HEK293T (cell line): ENCODE measurements at places on chromosomes 4 and X.

DNA sequence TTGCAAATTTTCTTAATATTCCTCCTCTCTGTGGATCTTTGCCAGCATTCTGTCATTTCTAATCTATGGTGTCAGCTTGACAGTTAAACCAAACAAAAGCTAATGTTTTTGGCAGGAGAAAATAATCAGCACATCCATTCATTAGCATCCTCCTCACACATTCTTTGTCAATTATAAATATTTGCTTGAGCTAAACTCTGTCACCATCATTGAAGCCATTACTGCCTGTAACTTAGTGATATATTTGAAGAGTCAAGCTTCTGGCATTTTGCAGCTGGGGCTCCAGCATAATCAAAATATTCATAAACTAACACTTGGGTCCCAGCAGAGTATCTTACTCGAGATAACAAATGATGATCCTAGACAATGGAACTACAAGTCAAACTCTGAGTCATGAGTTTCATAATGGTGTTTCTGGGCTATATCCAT is 126.1 kb downstream of the EIF4E start:
- no peak for DNase-seq

DNA sequence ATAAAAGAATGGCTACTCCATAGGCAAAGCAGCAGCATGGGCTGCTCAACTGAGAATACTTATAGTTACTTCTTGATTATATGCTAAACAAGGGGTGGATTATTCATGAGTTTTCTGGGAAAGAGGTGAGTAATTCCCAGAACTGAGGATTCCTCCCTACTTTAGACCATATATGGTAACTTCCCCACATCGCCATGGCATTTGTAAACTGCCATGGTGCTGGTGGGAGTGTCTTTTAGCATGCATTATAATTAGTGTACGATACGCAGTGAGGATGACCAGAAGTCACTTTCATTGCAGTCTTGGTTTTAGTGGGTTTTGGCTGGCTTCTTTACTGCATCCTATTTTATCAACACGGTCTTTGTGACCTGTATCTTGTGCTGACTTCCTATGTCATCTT is 141.5 kb downstream of the MAGEB17 start:
- no peak for DNase-seq

- DNase-seq, result no peak
These were observed 8.4 kb downstream of the N4BP2 start for GRCh38 chr4:40065010-40065409.

DNA sequence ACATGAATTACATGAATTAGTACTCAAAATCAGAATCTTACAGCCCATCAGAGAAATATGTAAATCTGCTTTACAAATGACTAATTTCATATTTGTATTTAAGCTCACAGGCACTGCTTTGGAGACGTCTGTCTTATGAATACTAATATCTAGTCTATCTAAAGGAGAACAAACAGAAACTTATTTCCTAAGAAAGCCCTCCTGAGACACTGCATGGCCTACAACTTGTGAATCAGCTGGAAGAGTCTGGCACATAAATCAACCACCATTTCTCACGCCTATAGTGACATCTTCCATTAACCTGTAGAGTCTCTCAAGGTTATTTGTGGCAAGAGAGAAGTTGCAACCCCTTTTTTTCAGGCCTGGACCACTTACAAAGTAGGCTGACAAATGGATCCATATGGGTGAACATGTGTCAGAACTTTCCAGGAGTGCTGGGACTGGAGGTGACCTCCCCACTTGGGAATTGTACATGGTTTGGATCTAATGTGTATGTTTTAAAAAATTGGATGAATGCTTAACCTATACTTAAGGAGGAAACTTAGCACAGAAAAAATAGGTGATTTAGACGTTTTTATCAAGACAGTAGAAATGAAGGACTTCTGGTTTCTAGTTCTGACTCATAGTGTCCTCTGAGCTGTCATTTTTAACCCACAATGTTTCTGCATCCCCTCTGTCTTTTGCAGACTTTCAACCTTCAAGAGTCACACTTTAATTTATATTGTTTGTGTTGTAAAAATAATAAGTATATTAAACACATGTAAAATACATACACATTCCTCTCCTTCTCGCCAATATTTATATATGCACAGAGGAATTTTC is 83.2 kb upstream of the ARHGAP24 start:
- no peak for DNase-seq

DNA sequence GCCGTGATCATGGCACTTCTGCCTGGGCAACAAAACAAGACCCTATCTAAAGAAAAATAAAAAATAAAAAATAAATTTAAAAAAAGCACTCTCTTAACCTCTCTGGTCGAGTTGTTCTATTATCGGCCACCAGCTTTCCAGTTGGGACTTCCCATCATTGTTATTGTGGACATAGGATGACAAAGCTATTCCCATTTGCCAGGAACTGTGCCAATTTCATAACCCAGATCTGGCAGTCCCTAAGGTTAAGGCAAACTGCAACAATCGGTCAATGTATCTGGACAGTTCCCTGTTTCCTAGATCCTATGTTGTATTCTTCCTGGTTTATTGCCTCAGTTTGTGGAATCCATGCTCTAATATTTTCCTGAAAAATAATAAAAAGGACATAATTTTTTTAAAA is 17.8 kb upstream of the ANXA5 start:
- DNase-seq, result no peak

GRCh38 chr4:185874516-185875230 is 62.7 kb upstream of the SORBS2 start:
- DNase-seq, result no peak

DNA sequence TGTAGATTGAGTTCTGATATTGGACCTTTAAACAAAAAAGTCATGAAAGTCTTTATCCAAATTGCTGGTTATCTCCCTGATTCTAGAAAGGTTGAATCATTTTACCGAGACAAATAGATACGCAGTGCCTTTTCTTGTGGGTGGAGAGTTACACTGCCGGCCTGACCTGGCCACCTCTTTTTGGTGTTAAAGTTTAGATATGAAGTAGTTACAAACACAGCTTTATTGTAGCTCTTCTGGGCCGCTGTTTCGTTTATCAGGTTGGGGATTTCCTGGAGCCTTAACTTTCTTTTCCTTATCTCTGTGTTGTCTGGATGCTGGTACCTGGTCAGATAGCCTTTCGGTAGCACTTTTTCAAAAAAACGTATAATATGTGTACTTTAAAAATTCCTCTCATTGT is 31.0 kb downstream of the FNIP2 start:
- DNase-seq, result no peak

DNA sequence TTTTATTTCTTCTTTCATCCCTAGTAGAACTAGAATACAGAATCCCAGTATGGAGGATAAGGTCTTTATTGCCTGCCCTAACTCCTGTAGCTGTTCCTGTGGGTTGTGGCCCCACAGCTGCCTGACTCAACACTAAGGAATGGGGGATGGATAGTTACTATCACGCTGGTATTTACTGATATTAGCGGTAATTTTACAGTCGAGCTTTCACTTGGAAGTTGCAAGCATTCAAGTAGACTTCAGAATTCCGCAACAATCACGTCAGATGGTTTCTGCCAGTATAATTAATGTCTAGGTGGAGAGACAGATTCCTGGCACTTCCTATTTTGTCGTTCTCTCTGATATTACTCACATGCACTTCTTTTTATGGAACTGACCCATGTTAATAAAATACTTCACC is 489.8 kb downstream of the PABPC4L start:
- DNase-seq, result no peak

DNA sequence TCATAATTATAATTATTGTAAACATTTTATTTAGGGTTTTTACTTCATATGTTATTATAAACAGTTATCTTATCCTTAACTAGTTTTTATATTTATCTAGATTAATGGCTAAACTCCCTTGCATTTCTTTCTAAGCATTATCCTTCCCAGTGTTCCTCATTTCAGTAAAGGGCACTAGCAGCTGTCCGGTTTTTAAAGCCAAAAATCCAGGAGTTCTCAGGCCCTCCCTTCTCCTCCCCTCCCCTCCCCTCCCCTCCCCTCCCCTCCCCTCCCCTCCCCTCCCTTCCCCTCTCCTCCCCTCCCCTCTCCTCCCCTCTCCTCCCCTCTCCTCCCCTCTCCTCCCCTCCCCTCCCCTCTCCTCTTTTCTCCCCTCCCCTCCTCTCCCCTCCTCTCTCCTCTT is 58.9 kb downstream of the FBXO8 start:
- DNase-seq, result no peak

DNA sequence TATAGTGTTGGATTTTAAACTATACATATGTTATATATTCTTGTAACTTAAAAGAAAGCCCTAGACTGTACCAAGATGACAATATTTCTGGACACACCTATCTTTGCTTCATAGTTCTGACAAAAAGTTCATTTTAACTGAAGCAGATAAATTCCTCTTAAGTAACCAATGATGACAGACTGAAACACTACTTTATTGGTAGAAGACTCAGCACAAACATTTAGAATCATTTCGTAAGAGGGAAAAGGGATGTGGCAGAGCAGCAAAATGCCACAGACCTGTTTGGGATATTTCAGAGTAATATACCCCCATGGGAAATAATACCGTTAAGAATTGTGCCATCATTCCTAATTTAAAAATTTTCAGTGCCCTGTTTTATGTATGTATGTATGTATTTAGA is 56.2 kb downstream of the APOO start:
- DNase-seq, result no peak

- no peak for DNase-seq
These were observed 841.9 kb downstream of the PCDH18 start for GRCh38 chr4:136690360-136690759.

DNA sequence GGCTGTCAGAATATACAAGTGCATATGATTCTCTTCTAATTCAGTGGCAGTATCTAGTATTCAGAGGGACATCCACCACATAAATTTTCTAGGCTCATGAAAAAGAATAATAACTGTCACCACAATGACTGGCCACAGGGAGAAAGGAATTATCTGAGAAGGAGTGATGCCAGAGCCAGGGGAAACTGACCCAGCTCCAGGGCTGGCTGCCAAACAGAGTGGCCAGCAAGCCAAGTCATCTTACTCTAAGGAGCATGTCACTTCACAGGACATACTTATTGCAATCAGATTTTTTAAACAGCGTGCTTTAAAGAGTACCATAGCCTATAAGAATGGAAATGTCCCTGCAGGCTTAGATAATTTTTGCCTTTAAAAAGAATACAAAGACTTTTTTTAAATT is 5.8 kb upstream of the SEPTIN11 start:
- DNase-seq, result no peak

- no peak for DNase-seq
These were observed 3.7 kb downstream of the MYOZ2 start for GRCh38 chr4:119139311-119139710.

DNA sequence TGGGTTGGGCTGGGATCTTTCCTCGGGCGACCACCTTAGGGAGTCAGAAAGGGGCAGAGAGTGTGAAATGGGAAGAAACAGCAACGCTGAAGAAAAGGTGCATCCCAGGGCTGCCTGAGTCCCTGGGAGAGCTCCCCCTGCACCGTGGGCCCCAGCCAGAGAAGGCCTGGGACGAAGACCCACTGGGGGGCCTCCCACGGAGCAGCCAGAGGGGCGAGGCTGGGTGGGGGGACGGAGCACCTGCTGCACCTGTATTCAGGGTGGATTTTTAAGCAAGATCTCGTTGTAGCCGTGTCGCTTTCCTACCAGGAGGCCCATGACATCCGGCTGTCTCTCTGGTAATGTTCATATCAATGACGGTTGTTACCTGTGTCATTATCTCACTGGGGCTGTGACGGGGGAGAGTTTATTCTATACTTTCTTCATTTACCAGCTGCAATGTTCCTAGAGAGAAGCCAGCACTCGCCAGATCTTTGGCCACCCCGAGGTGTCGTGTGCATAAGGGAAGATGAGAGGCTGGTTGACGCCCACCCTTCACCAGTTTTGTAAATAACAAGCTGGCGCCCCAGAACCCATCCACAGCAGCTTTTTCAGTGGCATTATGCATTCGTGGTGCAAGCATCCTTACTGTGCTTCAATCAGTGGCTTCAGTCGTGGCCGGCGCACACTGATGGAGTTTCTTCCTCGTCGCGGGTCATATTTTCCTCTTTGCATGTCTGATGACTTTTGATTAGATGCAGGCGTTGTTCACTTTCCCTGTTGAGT is 5.6 kb upstream of the PCGF3 start:
- no peak for DNase-seq

- DNase-seq, result no peak
These were observed 55.3 kb upstream of the RAPGEF2 start for GRCh38 chr4:159047478-159048165.

GRCh38 chrX:28880136-28880535 is 292.9 kb downstream of the IL1RAPL1 start:
- no peak for DNase-seq

DNA sequence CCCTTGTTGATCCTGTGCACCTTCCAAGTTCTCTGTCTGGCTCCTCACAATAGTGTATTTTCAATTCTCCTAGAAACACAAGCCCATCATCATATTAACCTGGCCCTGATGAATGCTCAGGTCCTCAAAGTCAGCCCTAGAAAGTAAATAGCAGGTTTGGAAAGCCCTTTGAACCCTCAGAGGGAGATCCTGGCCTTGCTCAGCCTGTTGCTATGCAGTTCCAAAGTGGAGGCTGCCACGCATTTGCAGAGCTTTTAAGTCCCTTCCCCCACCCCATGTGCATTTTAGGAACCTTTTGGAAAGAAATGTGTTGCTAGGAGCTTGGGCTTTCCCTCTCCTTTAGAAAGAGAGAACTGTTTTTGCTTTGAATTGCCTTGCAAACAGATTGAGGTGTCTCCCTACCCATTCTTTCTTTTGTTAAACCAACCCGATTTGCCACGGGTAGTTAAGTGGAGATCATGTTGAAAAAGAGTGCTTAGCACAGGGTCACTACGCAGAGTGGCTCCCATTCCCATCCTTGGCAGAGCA is 12.2 kb downstream of the MAMLD1 start:
- DNase-seq, result no peak

DNA sequence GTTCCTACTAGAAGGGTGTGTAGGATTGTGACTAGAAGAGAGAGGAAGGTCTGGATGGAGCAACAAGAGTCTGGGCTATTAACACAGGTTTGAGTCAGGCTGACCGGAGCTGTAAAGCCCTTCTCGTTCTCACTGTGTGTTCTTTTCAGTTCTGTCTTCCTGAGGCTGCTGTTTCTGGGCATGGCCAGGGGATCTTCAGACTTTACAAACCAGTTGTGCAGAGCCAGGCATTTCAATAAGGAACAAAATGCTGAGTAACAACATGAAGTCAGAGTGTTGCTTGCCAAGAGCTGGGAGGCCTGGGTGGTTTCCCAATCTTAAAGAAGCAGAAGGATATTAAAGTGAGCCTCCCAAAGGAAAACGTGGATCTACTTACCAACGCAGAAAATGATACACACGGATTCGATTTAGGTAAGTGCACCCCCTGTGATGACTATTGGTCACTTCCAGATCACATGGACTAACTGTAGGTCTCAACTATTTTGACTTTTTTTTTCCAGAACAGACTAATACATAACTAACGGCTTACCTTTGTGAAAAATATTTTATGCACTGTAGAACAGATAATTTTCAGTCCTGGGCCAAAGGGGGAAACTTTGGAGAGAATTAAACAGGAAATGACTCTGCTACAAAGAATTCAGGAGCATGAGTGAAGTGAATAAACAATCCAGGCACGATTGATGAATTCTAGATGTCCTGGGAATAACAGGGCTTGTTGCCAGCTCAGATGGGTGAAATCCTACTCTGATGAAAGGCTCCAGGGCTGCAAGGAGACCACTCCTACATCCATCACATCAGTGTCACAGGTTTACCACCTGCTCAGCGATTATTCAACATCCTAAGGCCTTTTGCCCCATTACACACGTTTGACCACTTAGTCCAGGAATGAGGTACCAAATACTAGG is 94.5 kb downstream of the ANXA3 start:
- no peak for DNase-seq
